Hepatocyte (in vitro differentiated cells): ENCODE measurements at places on chromosomes 2 and 18. TPM values are rescaled to one million over a fixed set of nuclear protein-coding genes. Genes with fewer than 3 reads are reported as not detected.
A peak's percentile ranks its signal among the peaks of the same experiment; 100 is the strongest.

IL1R2 gene
- 5.8 and 11.4 TPM in 2 replicates for polyA plus RNA-seq

CAD gene
- polyA plus RNA-seq, result 20.7 TPM in 2 replicates

STAMBP gene
- 40.0 and 43.0 TPM in 2 replicates for polyA plus RNA-seq

TFCP2L1 gene
- polyA plus RNA-seq, result 0.99 and 1.1 TPM in 2 replicates

MBD1 gene
- 53.0 and 54.2 TPM in 2 replicates for polyA plus RNA-seq

SLC4A3 gene
- 8.1 and 14.1 TPM in 2 replicates for polyA plus RNA-seq

NEU4 gene
- 8.7 and 10.2 TPM in 2 replicates for polyA plus RNA-seq

LAMA1 gene
- 27.7 and 29.0 TPM in 2 replicates for polyA plus RNA-seq

RGPD4 gene
- polyA plus RNA-seq, result 0.02 and 0.04 TPM in 2 replicates

GPR75 gene
- 0.07 TPM in 1 of 2 replicates, not detected in the other for polyA plus RNA-seq

DNA sequence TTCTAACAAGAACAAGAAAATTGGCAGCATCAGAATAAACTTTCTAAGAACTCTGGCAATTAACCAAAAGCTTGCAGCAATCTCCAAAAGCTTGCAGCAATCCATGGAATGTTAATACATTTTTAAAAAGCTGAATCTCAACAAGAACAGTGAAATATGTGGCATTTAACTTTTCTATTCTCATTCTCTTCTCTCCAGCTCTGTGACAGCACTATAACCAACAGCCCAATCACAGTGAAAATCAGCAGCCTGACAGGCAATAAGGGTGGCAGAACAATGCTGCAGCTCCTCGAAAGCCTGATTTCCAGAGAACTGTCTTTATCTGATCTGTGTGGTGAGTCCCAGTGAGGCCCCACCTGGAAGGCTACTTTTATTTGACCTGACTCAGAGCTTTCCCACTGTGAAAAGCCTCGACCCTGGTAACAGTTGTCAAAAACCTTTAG is 60.0 kb downstream of the TMEM131 start:
- H3K27me3 ChIP-seq, result no peaks in the 10 kb centered on the region
- peak overlapping the region; percentile 35 for H3K27ac ChIP-seq
- H3K4me1 ChIP-seq, result peaks cover 45% of the 10 kb centered on the region
- peak; percentile 27 for DNase-seq

GRCh38 chr2:156585457-156585856 is 149.3 kb downstream of the GPD2 start:
- H3K4me3 ChIP-seq, result no peak overlapping the region
- H3K27me3 ChIP-seq, result no peaks in the 10 kb centered on the region
- H3K36me3 ChIP-seq, result no peaks in the 10 kb centered on the region
- H3K4me1 ChIP-seq, result no peaks in the 10 kb centered on the region

GRCh38 chr2:25478736-25479135 is 137.0 kb upstream of the DNMT3A start:
- H3K36me3 ChIP-seq, result no peaks in the 10 kb centered on the region
- no peaks in the 10 kb centered on the region for H3K27me3 ChIP-seq
- H3K4me3 ChIP-seq, result no peak overlapping the region

- peaks cover 20% of the 10 kb centered on the region for H3K4me1 ChIP-seq
- H3K27ac ChIP-seq, result peak overlapping the region; percentile 14
- no peaks in the 10 kb centered on the region for H3K27me3 ChIP-seq
- no peaks in the 10 kb centered on the region for H3K36me3 ChIP-seq
- DNase-seq, result peak; percentile 92
- no peak overlapping the region for H3K4me3 ChIP-seq
Measured at GRCh38 chr2:199979832-199980628, 24.6 kb downstream of the MAIP1 start.

GRCh38 chr2:131039908-131040660 is 53.2 kb downstream of the FAM168B start:
- no peak overlapping the region for H3K27ac ChIP-seq
- no peaks in the 10 kb centered on the region for H3K36me3 ChIP-seq
- peaks cover 7% of the 10 kb centered on the region for H3K4me1 ChIP-seq
- H3K27me3 ChIP-seq, result no peaks in the 10 kb centered on the region
- DNase-seq, result no peak

GRCh38 chr2:128726236-128726635 is 407.6 kb upstream of the HS6ST1 start:
- H3K36me3 ChIP-seq, result no peaks in the 10 kb centered on the region
- no peaks in the 10 kb centered on the region for H3K27me3 ChIP-seq
- no peak overlapping the region for H3K27ac ChIP-seq

DNA sequence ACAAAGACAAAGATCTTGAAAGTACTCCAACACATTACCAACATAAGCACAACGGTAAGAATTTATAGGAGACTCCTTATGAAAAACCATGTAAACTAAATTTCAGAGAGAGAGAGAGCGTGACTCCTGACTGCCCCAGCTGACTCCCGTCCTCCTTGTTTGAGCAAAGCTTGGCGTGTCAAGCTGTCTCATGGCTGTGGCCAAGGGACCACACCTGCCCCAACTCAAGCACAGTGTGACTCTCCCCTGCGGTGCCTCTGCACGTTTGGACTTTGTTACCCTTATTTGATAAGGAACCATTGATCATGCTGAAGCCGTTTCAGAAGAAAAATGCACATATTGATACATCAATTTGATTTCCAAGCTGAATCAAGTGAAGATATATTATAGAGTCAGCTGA is 124.8 kb downstream of the COL6A3 start:
- no peak overlapping the region for H3K4me3 ChIP-seq
- no peaks in the 10 kb centered on the region for H3K36me3 ChIP-seq
- H3K4me1 ChIP-seq, result peaks cover 28% of the 10 kb centered on the region

DNA sequence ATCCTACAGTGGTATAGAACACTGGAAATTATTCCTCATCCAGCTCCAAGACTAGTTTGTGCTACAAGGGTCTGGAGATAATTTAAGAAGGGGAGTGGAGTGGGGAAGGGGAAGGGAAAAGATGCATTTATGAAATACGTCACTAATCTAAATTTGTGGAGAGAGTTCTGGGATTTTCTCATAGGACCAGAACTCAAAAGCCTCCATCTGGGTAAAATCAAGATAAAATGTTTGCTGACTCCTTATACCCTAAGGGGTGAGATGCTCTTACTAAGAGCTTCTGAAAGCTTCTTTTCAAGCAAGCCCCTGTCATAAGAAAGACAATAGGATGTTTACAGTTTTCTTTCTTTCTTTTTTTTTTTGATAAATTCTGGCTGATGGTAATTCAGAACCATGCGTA is 88.5 kb upstream of the RBMS1 start:
- H3K27me3 ChIP-seq, result no peaks in the 10 kb centered on the region

- H3K4me3 ChIP-seq, result no peak overlapping the region
- H3K4me1 ChIP-seq, result peaks cover 13% of the 10 kb centered on the region
- H3K27ac ChIP-seq, result peak overlapping the region; percentile 62
- no peak for DNase-seq
- H3K36me3 ChIP-seq, result no peaks in the 10 kb centered on the region
- H3K27me3 ChIP-seq, result no peaks in the 10 kb centered on the region
Measured at GRCh38 chr2:172434821-172435605, 7.6 kb downstream of the ITGA6 start.

- peaks cover 8% of the 10 kb centered on the region for H3K4me1 ChIP-seq
- no peaks in the 10 kb centered on the region for H3K27me3 ChIP-seq
- no peak overlapping the region for H3K27ac ChIP-seq
- H3K36me3 ChIP-seq, result no peaks in the 10 kb centered on the region
Measured at GRCh38 chr2:174243812-174244211, 4.5 kb downstream of the OLA1 start.

DNA sequence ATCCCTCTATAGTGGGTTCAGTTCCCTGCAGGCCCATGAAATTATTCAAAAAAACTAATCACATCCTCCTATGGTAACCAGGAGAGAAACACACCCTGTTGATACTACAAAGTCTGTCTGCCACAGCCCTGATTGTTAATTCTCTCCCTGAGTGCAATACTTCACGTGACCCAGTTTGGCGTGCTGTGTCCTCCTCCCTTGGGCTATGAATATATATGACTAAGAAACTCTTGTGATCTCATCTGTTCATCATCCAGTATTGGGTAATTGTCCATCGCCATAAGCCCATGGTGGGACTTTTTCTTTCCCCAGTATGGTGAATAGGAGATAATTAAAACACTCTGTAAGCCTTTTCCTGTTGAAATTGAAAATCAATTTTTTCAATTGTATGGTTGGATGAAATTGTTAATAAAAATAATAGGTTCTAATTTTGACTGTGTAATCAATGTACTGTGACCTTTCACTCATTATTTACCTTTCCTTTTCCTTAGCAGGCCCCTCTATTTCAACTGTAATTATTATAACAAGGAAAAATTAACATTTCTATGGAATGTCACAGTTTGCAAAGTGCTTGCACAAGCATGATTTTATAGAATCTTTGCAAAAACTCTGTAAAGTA is 1822.6 kb downstream of the SUCLG1 start:
- H3K4me1 ChIP-seq, result no peaks in the 10 kb centered on the region
- H3K4me3 ChIP-seq, result no peak overlapping the region
- H3K27me3 ChIP-seq, result no peaks in the 10 kb centered on the region
- no peak for DNase-seq

- no peaks in the 10 kb centered on the region for H3K27me3 ChIP-seq
- no peak overlapping the region for H3K4me3 ChIP-seq
- no peaks in the 10 kb centered on the region for H3K36me3 ChIP-seq
Measured at GRCh38 chr2:192379736-192380135, 185.0 kb upstream of the TMEFF2 start.

DNA sequence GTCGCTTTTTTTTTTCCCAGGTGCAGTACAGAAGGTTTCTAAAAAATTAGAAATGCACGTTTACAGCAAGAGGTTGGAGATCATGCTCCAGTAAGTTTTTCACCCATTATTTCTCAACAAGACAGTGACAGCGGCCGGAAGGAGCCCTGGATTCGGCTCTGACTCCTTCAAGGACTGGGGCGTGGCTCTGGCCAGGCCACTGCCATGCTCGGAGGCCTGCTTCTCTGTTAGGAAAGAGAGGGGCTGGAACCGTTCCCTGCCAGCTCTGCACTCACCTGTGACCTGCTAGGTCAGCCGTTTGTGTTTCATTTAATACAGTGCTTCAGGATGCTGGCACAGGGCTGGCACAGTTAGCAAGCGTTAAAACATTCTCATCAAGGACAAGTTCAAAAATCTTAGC is 6.7 kb upstream of the IAH1 start:
- H3K27me3 ChIP-seq, result no peaks in the 10 kb centered on the region
- no peak overlapping the region for H3K4me3 ChIP-seq
- no peak overlapping the region for H3K27ac ChIP-seq
- DNase-seq, result no peak
- no peaks in the 10 kb centered on the region for H3K4me1 ChIP-seq

DNA sequence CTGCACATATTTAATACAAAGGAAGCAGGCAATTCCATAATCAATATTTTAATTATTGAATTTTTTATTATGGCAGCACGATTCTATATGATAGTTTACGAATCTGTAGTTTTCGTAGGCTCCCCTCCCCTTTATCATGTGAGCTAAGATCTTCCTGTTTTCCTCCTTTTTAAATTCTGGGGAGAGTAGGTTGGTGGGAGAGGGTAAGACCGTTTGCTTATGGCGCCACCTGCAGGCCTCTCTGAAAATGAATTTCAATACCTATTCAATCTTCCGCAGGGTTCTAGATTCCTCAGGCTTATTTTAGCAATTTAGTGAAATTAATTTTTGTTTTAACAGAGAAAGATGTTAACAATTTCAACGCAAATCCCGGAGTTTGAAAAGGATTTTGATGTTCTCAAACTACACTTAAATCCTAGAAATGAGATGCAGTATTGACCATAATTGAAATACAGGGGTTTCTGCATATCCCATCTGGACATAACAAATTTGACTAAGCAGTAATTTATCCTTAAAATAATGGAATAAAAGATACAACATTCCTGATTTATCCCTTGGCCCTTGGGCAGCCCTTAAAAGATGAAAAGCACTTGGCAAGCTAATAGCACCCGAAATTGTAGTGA is 12.8 kb upstream of the GBX2 start:
- peak; percentile 80 for DNase-seq
- H3K4me1 ChIP-seq, result peaks cover 19% of the 10 kb centered on the region
- H3K36me3 ChIP-seq, result no peaks in the 10 kb centered on the region
- H3K4me3 ChIP-seq, result no peak overlapping the region

DNA sequence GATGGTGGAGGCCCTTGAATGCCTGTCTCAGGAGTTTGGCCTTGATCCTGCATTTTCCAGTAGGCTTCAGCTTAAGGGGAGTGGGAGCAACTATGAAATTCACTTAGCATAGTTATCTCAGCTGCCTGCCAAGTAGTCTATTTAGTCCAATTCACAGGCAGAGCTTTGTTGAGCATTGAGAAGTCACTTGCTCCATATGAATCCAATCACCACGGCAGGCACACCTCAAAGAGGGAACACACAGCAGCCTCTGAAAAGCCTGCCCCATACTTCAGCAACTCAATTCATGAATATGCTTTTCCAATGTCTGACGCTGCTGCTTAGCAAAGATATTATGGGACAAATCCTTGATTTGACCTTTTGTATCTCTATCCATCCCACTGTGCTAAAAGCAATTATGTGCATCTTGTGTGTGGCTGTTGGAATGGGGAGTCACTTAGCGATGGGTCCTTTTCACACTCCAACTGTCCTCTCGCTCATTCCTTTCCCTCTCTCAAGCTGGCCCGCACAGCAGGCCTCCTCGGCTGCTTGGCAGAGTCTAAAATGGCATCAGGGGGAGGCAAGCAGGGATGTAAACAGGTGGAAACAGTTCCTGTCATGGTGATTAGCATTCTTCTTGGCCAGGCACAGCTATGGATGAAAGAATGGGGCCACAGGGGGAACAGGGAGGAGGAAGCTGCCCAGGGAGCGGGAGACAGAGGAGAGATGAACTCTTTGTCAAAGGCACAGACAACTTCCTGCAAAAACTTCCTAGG is 56.0 kb upstream of the LRPPRC start:
- no peak overlapping the region for H3K27ac ChIP-seq
- H3K36me3 ChIP-seq, result no peaks in the 10 kb centered on the region
- H3K27me3 ChIP-seq, result no peaks in the 10 kb centered on the region
- no peaks in the 10 kb centered on the region for H3K4me1 ChIP-seq

DNA sequence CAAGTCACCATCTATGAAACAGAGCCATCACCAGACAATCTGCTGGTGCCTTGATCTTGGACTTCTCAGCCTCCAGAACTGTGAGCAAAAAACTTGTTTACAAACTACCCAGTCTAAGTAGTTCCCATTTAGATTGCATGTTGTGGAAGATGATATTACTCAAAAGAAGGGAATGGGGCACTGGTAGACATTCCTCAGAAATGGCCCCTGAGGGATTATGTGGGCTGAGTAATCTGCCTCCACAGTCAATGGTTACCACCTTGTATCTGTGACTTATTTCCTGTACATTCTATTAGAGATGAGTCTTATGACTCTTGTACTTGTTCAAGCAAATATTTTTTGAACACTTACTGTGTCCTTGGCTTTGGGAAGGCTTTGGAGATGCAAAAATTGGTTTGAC is 160.4 kb downstream of the NUP35 start:
- H3K27ac ChIP-seq, result no peak overlapping the region
- no peak for DNase-seq
- no peaks in the 10 kb centered on the region for H3K27me3 ChIP-seq
- no peaks in the 10 kb centered on the region for H3K4me1 ChIP-seq
- H3K4me3 ChIP-seq, result no peak overlapping the region

GRCh38 chr2:204032301-204032700 is 95.7 kb downstream of the ICOS start:
- H3K36me3 ChIP-seq, result no peaks in the 10 kb centered on the region
- no peak for DNase-seq
- no peak overlapping the region for H3K27ac ChIP-seq
- no peak overlapping the region for H3K4me3 ChIP-seq
- peaks cover 4% of the 10 kb centered on the region for H3K4me1 ChIP-seq
- no peaks in the 10 kb centered on the region for H3K27me3 ChIP-seq
